ENCODE measurements at places on chromosomes 16 and 17. TPM values are rescaled to one million over a fixed set of nuclear protein-coding genes. Genes with fewer than 3 reads are reported as not detected.

Gene NPIPB9
- 3.5 TPM for total RNA-seq

Gene MT1F
- total RNA-seq: 53.3 TPM

Gene KRT33B
- total RNA-seq: not detected

Gene CDT1
- 1.5 TPM for total RNA-seq

Gene CDH5
- total RNA-seq: 41.3 TPM

All from kidney (tissue), 22 donors.